Umbilical cord (tissue), 2 donors: ENCODE measurements at places on chromosomes 2 and 18.

GRCh38 chr2:10993001-10993481, 81.3 kb downstream of the KCNF1 start:
- DNase-seq, result no peak

GRCh38 chr2:107992069-107992468, 5.7 kb downstream of the SLC5A7 start:
- DNase-seq, result no peak

- no peak for DNase-seq
Measured at GRCh38 chr2:163123526-163123925, 285.0 kb upstream of the KCNH7 start.

- DNase-seq, result no peak
Measured at GRCh38 chr2:233473878-233474277, 92.7 kb downstream of the USP40 start.

- no peak for DNase-seq
Measured at GRCh38 chr18:12066910-12067511, 26.6 kb upstream of the ANKRD62 start.

- peak; percentile 52 for DNase-seq
Measured at GRCh38 chr18:48022531-48023329, 92.3 kb upstream of the SMAD2 start.

- DNase-seq, result no peak
Measured at GRCh38 chr2:204791230-204791629, 246.0 kb downstream of the PARD3B start.

DNA sequence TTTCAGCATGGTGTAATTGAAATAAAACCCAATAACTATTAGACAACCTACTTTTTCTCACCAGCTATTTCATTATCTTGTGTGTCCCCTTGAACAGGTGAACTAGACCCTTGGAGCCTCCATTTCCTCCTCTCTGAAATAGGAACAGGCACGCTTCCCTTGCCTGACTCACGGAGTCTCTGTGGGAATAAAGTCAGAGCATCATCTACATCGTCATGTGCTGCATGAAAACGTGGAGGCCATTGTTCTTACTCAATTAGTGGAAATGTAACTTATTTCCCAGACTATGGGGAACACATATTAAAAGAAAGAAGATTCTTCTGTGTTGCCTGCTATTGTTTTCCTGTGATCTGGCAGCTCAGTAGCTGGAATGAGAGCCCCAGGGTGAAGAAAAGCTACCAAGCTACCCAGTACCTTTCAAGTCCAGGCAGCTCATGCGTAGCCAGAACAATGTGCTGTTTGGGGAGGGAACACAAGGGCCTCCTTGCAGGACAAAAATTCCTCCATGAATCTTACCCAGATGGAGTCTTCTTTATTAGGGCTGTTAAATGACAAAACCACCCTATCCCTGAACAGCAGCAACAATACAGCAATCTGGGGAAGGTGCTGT, 59.8 kb downstream of the SOX11 start:
- no peak for DNase-seq

- DNase-seq, result no peak
Measured at GRCh38 chr18:73893880-73894279, 253.8 kb downstream of the FBXO15 start.

GRCh38 chr18:51724790-51725721, 527.6 kb upstream of the MEX3C start:
- DNase-seq, result no peak

- peak; percentile 15 for DNase-seq
Measured at GRCh38 chr2:220279372-220279771, 651.9 kb downstream of the SLC4A3 start.

- DNase-seq, result no peak
Measured at GRCh38 chr2:201353116-201353515, 4.0 kb downstream of the FLACC1 start.

DNA sequence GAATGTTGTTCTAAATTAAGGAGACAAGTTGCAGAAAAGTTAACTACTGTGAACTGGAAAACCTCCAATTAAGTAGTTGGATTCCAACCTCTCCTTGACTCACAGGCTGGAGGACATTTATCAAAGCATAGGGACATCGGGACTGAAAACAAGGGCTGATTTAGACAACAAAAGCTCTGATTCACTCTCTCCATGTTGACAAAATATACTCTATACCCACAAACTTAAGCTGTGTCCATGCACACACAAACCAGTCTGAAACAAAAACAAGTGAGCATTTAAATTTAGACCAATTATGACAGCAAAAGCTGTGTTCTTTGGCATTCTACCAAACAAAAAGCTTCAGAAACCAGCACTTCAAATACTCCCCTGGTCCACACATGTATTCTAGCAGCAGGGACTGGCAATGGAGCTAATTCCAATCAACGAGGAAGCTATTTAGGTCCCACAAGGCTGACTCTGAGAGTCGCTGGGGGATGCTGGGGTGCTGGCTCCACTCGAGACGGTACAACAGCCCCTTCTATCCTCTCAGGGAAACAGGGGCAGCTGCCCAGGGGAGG, 71.4 kb downstream of the NXPH2 start:
- DNase-seq, result peak; percentile 47

GRCh38 chr2:105731511-105731910, 13.2 kb upstream of the NCK2 start:
- DNase-seq, result peak; percentile 18

DNA sequence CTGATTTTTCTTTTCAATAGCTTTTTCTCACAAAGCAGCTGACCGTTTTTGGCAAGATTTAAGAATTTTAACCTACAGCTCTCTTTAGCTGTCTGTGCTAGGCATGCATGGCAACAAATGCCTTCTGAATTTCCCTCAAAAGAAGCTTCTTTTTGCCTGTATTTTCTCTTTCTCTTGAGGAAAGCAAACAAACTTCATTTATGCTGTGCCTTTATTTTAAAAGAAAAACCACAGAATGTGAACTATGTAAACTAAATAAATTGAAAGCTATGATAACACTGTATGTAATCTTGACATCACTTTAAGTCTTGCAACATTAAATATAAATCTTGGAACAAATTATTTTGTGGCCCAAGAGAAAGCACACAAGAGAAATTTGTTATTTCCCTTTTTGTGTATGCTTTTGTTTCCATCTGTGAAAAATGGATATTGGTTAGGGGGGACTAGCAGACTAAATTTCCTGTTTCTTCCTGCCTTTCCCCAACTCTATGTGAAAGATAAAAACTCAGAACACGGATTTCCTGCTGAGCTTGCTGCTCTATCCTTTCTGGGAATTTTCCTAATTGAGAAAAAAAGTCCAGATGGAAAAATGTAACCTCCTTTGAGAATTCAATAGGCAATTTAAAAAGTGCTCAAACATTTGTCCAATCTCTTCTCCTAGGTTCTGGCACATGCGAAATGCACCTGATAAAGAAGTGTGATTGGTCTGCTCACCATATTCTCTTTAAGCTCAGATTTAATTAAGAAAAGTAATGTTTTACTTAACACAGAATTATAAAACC, 20.9 kb upstream of the TFPI start:
- DNase-seq, result peak; percentile 67

DNA sequence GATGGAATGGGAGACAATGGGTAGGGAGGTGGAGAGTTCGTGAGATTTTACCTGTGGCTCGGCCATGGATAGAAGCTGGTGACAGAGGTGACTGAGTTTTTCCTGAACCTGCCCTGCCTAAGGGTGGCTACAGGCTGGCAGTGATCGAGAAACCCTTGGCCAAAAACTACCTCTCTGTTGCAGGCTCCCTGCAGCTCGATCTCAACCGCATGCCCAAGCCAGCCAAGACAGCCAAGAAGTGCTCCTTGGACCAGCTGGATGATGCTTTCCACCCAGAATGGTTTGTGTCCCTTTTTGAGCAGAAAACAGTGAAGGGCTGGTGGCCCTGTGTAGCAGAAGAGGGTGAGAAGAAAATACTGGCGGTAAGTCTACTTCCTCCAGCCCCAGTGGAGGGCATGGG, 225.5 kb downstream of the DYSF start:
- DNase-seq, result no peak

GRCh38 chr18:32422201-32422600, 48.5 kb downstream of the GAREM1 start:
- no peak for DNase-seq

GRCh38 chr2:225002656-225003045, 39.6 kb downstream of the DOCK10 start:
- DNase-seq, result no peak

GRCh38 chr2:29000956-29001355, 19.9 kb downstream of the TOGARAM2 start:
- no peak for DNase-seq

GRCh38 chr2:234116010-234116409, 65.5 kb downstream of the SPP2 start:
- no peak for DNase-seq

DNA sequence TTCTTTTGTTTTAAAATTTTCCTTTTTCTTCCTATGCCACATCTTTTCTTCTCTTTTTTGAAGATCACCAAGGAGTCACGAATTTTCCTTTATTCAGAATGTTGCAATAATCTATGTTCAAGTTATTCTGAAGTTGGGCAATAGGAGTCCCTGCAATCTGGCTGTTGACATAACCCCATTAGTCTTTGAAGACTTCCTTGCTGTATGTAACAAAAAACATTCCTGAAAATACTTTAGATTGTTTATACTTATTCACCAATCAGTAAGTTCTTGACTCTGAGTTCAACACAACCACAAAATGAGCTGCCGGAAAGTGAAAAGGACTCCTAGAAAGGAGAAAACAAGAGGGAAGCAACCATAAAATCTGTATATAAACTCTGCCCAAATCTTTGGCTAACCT, 62.8 kb downstream of the TMEM237 start:
- DNase-seq, result no peak

- DNase-seq, result no peak
Measured at GRCh38 chr2:110955556-110955955, 165.2 kb upstream of the BCL2L11 start.

DNA sequence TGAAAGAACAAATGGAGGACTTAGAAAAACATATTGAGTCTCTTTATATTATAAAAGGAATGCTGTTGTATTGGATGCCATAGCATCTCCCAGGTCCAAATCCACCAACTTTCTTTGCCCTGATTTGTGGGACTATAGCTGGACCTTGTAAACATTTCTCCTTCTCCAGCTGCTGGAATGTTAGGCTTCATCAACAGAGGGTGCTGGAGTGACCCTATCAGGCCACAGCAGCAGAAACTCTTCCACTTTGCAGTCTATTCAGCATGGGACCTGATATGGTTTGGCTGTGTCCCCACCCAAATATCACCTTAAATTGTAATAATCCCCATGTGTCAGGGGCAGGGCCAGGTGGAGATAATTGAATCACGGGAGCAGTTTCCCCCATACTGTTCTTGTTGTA, 138.4 kb upstream of the ARL4C start:
- DNase-seq, result no peak

GRCh38 chr2:224163566-224164307, 124.7 kb upstream of the SERPINE2 start:
- no peak for DNase-seq

GRCh38 chr2:32947484-32948143, 861 bp downstream of the LTBP1 start:
- peak; percentile 43 for DNase-seq

- DNase-seq, result peak; percentile 73
Measured at GRCh38 chr2:150204451-150204850, 283.0 kb downstream of the RND3 start.

DNA sequence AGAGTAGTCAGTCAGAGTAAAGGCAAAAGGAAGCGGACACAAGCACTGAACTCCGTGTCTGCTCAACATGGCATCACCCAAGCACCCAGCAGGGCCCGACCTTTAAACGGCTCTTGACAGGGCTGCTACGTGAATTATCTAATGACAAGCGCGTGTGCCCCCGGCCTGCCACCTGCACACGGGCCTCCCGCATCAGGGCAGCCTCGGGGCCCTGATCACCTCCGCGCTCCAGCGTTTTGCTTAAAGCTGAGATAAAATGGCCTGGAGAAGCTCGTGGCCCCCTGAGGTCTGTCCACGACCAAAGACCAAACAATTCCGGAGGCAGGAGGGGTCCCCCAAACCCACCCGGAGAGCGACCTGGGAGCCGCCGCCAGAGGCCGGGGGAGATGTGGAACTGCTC, 376 bp downstream of the NDUFA10 start:
- DNase-seq, result peak; percentile 2

DNA sequence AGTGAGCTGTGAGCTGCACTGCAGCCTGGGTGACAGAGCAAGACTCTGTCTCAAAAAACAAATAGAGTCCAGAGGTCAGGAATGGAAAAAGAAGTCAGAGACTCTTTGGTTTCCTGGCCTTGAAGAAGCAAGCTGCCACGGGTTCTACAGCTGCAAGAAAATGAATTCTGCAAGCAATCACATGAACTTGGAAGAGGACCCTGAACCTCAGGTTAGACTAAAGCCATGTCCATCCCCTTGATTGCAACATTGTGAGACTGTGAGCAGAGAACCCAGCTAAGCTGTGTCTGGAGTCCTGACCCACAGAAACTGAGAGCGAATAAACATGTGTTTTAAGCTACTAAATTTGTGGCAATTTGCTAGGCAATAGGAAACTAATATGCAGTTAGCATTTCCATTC, 12.9 kb upstream of the MIB1 start:
- no peak for DNase-seq

DNA sequence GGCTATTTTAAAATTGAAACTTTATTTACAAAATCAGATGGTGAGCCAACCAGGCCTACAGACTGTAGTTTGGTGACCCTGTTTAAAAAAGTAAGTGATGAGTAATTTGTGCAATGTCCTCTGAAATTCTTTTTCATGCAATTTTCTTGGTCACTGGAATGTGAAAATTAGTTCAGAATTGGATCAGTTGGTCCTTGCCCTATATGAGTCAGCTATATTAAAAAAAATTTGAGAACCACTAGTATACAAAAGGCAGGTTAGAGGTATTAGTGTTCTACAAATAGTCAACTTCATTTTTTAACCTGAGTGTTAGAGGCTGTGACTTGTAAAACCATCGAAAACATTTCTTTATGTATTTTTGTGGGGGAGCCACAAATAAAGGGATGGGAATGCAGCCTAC, 91.1 kb upstream of the NXPH2 start:
- DNase-seq, result no peak

- DNase-seq, result no peak
Measured at GRCh38 chr2:215577356-215577755, 141.5 kb upstream of the FN1 start.

- DNase-seq, result no peak
Measured at GRCh38 chr2:179417436-179417949, 152.9 kb upstream of the SESTD1 start.
